ENCODE measurements at places on chromosomes 6 and 20. TPM values are rescaled to one million over a fixed set of nuclear protein-coding genes. Genes with fewer than 3 reads are reported as not detected.
A peak's percentile ranks its signal among the peaks of the same experiment; 100 is the strongest.

GRCh38 chr6:75693534-75693933 lies 55.5 kb upstream of the MYO6 start:
- no peak for DNase-seq

- DNase-seq: no peak
These were observed 758.2 kb downstream of the TBC1D32 start for GRCh38 chr6:120576061-120576460.

- no peak for DNase-seq
These were observed 419 bp upstream of the SNHG17 start for GRCh38 chr20:38435555-38435939.

GRCh38 chr6:41325446-41326066 lies 9.9 kb upstream of the NCR2 start:
- DNase-seq: no peak

Gene ZC3H12D
- polyA plus RNA-seq: 8.3 TPM

- no peak for DNase-seq
These were observed 14.2 kb downstream of the RAB23 start for GRCh38 chr6:57207872-57208271.

DNA sequence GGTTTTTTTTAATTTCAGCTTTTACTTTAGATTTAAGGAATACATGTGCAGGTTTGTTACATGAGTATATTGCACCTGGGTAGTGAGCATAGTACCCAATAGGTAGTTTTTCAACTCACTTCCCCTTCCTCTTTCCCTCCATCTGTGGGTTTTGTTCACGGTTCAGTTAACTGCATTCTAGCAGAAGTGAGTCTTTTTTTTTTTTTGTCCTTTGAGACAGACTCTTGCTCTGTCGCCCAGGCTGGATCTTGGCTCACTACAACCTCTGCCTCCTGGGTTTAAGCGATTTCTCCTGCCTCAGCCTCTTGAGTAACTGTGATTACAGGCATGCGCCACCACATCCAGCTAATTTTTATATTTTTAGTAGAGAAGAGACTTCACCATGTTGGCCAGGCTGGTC lies 8.7 kb downstream of the UBR2 start:
- DNase-seq: no peak

GRCh38 chr20:1278993-1279392 lies 12.9 kb downstream of the SNPH start:
- no peak for DNase-seq

GRCh38 chr20:31861135-31861384 lies 9.3 kb downstream of the DUSP15 start:
- no peak for DNase-seq

Gene ZNF165
- polyA plus RNA-seq: 3.0 TPM

DNA sequence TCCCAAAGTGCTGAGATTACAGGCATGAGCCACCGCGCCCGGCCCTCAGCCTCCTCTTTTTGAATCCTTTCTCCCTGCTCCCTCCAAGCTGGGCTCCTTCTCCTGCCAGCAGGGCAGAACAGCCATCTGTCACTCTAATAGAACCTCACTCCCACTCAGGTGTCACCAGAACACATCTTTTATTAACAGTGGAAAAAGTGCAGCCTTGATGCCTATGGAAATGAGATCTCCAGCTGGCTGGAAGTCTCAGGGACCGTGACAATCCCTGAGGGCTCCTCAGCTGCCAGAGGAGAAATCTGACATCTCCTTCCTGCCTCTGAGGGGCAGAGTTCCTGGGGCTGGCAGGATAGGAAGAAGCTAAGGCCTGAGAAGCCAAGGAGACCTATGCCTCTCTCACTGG lies 28.0 kb downstream of the TMC2 start:
- no peak for DNase-seq

DNA sequence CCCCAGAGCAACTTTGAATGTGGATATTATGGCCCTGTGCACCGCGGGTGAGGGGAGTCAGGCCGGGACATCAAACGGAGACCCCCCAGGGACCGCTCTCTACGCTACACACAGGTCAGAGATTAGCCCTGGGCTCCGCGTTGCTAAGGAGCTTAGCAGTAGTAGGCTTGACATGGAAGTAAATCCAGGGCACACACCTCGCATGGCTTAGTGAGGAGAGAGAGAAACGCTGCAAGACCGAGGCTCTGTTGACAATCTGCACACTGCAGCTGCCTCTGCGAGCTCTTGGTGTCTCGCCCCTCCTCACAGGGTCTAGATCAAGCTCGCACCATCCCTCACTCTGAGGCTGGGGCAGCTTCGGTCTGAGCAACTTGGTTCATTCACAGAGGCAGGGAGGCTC lies 116.1 kb upstream of the CDH4 start:
- no peak for DNase-seq

GRCh38 chr6:34792605-34793500 lies 970 bp downstream of the BLTP3A start:
- peak; percentile 67 for DNase-seq

Gene BHLHE23
- polyA plus RNA-seq: not detected

DNA sequence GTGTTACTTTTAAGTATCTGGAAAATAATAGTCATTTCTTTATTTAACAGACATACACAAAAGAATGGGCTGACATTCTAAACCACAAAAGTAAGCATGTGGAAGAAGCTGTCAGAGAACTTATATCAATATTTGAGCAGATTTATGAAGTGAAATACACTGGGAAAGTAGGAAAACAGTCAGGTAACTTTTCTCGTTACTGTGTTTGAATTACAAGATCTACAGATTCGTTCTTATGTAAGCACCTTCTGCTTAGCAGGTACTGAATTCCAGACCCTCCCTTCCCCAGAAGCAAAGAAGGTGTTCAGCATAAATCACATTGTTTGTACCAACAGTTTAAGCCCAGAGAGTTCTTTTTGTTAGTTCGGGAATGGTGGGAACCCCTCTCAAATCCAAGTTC lies 88.0 kb downstream of the DNAH8 start:
- no peak for DNase-seq

Gene ZFP57
- polyA plus RNA-seq: not detected

DNA sequence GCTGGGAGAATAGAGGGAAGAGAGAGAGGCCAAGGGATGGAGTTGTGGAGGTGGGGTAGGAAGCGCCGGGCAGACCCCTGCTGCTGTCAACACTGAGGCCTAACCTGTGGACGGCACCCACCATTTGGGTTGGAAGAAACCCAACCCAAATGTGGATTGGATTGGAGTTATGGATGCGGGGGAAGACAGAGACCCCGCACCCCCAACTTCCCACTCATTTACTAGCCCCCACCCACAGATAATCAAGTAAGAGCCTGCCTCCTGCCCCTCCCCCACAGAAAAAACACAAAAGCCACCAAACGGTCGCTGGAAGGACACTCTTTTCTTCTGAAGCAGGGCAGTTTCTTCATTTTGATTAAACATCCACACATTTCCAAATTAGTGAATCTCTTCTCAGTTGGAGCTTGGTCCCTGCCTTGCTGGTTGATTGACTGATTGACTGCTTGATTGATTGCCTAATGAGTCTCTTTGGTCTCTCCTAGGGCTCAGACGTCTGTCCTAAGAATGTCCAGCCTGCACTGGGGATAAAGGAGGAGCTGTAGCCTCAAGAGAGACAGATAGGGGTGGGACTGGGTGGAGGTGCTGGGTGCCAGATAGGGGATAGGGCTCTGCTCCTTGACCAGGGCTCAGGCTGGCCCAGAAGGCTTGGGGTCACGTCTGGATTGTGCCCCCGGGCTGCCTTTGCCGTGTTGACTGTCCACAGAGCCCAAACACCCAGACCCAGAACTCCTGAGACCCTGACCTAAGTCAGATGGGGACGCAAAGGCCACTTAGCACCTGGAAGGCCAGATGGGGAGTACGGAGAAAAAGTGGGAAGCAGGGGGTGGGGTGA lies 74.9 kb upstream of the FOXP4 start:
- DNase-seq: no peak

GRCh38 chr20:13089950-13090469 lies 81.2 kb downstream of the SPTLC3 start:
- no peak for DNase-seq

DNA sequence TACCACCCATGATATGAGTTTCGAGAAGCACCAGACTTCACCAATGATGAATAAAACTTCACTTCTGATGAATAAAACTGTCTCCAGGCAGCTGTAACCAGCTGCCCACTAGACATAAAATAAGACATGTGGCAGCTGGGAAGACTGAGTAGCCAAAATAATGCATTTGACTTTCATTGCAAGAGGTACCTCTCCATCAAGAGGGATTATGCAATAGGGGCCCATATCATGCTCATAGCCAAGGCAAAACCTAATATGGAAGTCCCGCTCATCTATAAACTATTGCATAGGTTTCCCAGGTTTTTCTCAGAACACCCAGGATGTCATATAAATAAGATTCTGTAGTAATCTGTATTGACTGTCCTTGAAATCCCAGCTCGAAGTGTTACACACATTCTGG lies 155.5 kb downstream of the SIM1 start:
- no peak for DNase-seq

DNA sequence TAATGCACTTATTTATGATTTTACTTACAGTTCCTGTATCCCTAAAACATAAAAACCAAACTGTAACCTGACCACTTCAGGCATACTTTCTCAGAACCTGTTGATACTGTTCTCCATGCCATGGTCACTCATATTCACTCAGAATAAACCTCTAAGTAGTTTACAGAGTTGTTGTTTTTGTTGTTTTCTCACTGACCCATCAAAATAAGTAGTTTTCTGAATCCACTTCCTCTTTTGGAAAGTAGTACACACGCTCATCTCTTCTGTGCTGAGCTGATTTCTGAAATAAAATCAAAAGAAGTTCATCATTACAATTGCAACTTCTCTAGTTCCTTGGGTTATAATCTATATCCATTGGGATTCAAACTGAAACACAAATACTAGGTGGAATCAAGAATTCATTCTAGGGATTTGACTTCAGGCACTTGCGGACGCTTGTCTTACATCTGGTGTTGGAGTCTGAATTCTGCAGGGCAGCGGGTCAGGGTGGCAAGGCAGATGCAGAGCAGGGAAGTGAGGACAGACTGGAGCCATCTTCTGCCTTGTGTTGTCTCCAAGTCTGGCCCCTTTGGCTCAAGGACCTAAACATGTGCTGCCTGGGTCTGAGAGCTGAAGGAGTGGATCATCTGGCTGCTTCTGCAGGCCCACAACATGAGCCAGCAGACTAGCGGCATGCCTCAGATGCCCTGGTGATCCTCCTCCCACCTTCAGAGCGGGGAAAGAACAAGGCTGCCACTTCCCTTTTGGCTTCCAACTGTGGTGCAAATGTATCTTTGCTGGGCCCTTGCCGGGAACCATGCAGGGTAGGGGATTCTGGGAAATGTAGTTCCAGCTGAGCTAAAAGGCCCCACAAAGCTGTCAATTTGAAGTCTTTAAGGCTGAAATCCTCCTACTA lies 167.9 kb upstream of the MYLIP start:
- DNase-seq: no peak

Gene CRISP3
- not detected for polyA plus RNA-seq

DNA sequence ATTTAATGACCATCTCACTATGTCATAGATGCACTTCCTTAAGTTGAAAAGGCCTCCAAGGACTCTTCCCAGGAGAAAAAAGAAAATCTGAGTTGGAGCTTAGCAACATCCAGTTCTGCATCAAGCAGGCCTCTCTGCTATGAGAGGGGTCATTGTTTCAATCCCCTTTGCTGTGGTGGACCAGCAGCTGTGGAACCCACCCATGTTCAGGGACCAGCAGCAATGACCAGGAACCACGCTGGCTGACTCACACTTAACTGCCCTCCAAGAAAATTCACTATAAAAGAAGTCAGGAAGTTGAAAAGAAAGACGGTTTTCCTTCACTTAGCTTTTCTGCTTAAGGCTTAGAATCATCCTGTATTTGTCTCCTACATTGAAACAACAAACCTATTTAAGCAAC lies 1062.4 kb upstream of the FLRT3 start:
- DNase-seq: no peak

GRCh38 chr6:30490026-30490876 lies 942 bp downstream of the HLA-E start:
- peak; percentile 87 for DNase-seq

Gene PDYN
- not detected for polyA plus RNA-seq

- no peak for DNase-seq
These were observed 39.2 kb upstream of the TXLNB start for GRCh38 chr6:139330826-139331500.

- no peak for DNase-seq
These were observed 102.5 kb upstream of the BEND6 start for GRCh38 chr6:56852260-56853010.

Gene SYCP2
- polyA plus RNA-seq: 0.60 TPM

DNA sequence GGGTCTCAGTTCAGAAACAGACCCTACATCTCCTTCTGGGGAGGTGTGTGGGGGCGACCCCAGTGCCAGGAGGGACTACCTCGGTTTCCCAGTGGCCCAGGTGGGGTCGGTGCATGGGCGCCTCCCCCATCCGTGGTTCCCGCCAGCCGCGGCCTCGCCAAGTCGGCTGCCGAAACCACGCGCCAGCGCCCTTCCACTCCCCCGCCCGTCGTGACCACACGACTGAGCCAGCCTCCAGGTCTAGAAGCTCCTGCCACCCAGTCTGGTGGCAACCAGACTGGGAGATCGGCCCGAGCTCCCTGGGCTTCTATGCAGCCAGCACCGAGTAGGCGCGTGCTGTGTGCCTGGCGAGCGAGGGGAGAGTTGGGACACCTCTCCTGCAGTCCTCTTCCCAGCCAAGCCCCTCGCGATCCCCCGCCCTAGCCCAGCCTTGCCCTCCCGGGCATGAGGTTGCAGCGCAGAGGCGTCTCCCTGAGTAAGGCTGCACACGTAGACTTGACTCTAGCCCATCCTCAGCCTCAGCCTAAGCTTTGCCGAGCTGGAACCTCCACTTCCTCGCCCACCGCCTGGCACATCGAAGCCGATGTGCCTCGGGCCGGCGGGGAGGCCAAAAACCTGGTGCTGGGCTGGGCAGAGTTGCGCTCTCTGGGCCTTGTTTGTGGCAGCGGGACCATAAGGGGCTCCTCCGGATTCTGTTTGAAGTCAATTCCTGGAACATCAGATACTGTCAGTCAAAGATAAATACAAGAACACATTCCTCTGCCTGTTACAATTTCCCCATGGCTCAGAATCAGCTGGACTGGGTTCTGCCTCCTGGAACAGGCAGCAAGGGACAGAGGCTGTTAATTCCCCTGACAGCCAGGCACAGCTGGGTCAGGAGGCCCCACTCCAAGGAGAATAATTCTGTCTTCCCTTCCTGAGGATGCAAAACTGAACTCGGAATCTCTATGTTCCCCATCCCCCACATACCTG lies 1.5 kb upstream of the CPNE5 start:
- DNase-seq: peak; percentile 76

GRCh38 chr6:108549741-108550140 lies 11.0 kb upstream of the FOXO3 start:
- DNase-seq: no peak

Gene XKR7
- not detected for polyA plus RNA-seq

- DNase-seq: no peak
These were observed 37.2 kb upstream of the PLCB1 start for GRCh38 chr20:8094850-8095249.

DNA sequence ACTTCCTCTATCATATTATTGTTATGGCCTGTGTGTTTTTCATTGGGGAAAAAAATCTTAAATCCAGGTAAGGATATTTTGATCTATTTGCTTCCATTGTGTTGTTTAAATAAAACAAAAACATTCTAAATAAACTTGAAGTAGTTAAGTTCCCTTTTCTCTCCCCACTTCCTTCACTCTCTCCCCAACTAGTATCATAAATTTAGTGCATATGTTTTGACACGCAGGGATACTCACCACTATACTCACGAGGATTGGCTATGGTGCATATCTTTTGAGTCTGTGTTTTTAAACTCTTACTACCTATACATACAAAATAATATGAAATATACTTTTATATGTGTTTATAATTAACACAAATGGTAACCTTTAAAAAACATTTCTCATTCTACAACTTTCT lies 5.2 kb downstream of the TTLL9 start:
- no peak for DNase-seq
